Activated T-cell treated with anti-CD3 and anti-CD28 coated beads for 4 hours (primary cell): ENCODE measurements at places on chromosomes 11 and 22.

- DNase-seq: no peak
Measured at GRCh38 chr11:131685206-131685605, 314.8 kb downstream of the NTM start.

DNA sequence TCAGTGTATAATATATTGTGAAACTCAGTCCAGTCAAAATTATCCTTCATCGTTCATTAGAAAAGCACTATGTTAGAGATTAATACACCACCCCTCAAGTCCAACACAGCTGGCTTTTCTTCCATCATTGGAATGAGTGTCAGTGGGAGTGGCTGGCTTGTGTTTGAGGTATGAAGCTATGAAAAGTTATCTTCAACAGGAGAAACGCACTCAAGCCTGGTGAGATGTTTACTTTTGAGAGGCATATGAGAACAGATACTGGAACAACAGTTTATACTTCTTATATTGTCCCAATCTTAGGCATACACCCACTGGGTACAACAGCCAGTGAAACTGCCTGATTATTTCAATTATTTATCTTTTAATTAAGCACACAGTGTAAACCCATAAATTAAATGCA is 34.3 kb downstream of the PLEKHB1 start:
- no peak for DNase-seq

- DNase-seq: no peak
Measured at GRCh38 chr11:106872246-106872645, 146.0 kb downstream of the GUCY1A2 start.

- no peak for DNase-seq
Measured at GRCh38 chr11:133659538-133660201, 127.4 kb upstream of the OPCML start.

- DNase-seq: no peak
Measured at GRCh38 chr11:43138621-43139140, 173.1 kb upstream of the API5 start.

DNA sequence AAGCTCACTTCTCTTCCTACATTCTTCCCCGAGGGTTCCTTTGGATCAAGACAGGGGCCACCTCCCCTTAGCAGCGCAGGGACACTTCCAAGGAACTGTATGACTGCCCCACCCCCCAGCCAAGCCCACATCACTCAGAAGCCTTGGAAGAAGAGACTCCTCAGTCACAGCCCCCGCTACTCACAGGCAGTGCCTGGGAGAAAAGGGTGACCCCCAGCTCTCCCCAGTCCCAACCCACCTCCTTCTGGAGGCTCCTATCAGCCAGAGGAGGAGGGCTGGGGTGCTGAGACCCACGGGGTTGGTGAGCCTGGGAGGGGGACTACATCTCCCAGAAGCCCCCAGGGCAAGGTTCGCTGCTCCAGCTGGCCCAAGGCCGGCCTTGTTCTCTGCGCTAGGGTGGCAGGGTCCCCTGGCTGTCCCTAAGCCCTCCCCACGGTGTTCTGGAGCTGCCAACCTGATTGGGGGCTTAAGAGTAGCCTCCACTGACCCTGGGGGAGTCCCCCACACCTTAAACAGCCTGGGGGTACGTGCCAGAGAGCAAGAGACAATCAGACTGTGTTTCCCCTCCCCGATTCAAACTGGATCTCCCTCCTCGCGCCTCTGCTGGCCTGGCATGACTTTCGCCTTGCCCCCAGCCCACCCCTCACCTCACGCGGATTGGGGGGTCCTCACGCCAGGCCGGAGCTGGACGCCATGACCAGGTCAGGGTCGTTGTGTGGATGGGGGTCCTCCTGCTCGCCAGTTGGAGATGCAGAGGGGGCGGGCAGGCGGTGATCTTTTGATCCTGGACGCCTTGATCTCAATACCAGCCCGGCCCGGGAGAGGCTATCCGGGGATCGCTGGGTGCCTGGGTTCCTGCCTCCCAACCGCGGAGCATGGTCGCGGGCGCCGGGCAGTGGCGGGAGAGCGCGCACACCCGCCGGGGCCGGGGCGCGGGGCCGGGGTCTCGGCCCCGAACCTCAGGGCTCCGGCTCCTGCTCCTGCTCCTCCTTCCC is 838 bp downstream of the BCL9L start:
- no peak for DNase-seq

- DNase-seq: no peak
Measured at GRCh38 chr22:42511401-42511891, 8.2 kb downstream of the RRP7A start.

DNA sequence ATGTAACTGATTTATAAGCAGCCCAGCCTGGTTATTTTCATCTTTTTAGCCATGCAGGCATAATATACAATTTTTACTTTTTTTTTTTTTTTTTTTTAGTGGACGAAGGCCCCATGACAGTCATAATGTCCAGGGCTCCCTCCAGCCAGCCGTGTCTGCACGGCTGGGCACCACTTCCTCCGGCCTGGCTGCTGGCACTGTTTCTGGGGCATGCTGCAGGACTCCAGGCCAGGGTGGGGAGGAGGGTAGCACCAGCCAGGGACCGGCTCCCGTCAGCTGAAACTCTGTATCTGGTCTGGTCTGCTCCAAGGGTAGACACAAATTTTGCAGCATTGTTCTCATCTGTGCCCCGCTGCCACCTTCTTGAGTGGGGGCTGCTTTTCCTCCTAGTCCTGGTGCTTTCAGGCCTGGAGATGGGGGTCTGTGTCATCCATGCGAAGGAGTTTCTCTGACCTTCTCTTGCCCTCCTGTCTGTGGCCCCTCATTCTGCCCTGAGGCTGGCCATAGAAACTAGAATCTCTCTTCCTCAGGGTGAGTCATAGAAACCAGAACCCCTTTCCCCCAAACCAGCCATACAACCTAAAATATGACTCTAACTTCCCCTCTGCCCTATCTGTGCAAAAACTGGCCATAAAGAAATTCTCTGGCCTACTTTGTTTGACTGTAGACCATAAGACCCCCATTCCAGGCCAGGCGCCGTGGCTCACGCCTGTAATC is 9.2 kb upstream of the RRP7A start:
- no peak for DNase-seq

GRCh38 chr22:41555325-41555982 is 5.4 kb upstream of the CSDC2 start:
- no peak for DNase-seq

GRCh38 chr22:41856469-41856868 is 23.6 kb downstream of the SREBF2 start:
- DNase-seq: no peak

DNA sequence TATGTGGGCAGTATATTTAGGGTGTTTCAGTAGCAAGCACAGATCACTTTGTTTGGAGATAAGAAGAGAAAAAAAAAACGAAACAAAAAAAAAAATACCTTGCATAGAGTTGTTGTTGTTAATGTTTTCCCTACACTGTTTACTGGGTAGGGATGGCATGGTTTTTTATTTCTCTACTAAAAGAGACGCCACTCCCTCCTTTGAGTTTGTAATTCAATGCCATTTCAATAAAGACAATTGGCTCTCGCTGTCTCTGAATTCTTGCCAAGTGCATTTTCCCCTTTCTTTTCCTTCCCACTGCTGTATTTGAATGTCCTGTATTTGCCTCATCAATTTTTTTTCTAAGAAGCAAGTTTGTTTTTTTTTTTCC is 213.9 kb upstream of the UBASH3B start:
- DNase-seq: no peak

DNA sequence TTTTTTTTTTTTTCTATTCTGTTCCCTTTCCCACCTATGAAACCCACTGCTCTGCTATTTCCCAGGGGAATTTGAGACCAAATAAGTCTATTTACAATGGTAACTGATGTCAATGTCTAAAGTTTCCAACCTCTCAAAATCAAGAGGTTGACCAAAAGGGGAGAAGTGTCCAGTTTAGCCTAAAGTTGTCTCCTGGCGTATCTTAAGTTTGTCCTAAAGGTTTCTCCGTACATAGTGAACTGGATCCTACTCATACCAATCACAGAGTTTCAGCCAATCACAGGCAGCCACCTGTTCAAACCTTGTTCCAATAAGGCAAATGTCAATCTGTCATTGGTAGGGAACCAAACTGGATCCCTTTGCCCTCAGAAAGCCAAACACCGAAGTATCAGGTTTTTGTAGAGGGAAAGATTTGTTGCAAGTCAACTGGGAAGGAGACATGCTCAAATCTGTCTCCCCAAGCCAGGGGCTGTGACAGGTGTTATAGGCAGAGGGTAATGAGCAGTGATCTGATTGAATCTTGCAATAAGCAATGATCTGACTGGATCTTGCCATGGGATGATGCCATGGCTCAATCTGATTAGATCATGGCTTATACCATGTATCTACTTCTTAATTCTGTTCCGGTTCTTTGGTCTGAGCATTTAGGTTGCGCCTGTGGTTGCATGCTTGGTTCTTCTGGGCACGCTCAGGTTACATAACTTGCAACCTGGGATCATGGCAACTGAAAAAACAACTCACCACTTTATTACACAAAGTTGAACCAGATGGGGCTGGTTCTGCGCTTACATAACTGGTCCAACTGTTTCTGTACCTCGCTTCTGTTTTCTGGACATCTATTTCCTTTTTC is 1.1 kb upstream of the VPS37C start:
- no peak for DNase-seq

DNA sequence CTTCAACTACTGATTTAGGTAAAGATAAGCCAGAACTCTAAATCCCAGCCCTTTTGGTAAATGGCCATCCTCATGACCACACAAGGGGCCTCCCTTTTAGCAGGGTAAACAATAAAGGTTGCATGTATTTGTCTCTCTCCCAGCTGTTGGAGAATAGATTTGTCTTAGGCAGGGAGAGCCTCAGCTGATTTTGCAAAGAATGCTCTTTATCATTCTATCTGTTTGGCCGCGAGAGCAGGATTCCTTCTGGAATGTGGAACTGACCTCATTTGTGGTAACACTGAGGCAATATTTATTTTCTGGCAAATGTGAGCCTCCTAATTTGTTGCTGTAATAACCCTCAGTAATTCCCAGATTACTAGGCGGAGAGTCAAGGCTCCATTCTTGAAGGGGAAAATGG is 15.3 kb downstream of the PTS start:
- DNase-seq: no peak

GRCh38 chr11:48003926-48004325 is 23.6 kb downstream of the PTPRJ start:
- no peak for DNase-seq

GRCh38 chr11:134143801-134144200 is 74.9 kb downstream of the JAM3 start:
- no peak for DNase-seq

DNA sequence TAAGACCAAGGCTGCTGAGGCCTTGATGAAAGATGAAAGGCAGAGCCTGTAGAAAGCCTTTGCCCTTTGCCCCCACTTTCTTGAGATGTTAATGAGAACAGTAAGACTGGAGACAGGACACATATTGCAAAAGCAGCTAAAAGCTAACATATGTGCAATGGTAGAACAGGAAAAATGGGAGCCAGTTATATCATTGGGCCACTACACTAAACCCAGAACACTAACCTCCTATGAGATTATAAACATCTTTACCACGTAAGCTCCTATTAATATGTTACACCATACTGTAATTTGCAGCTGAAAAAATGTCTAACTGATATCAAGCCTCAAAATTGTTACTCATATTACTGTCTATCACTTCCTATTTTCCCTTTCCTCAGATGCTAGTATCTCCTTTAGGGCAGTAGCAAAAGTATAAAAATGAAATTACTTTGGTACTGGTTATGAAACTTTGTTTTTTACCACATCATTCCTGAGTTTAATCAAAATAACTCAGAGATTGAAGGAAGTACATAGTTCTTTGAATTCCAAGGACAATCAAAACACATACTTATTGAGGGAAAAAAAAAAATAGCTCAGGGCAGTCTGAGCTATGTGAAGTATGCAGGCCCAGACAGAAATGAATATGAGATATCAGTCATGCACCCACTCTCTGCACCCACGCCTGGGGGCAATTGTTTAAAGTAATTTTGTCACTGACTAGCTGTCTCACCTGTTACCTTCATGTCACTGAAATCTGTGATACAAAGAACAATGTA is 9.1 kb downstream of the HPS5 start:
- DNase-seq: no peak

- no peak for DNase-seq
Measured at GRCh38 chr11:57073128-57073527, 84.4 kb downstream of the OR5AK2 start.

GRCh38 chr22:47295982-47296381 is 533.5 kb downstream of the TBC1D22A start:
- no peak for DNase-seq

GRCh38 chr11:31045335-31045734 is 324.2 kb downstream of the DCDC1 start:
- DNase-seq: no peak

- no peak for DNase-seq
Measured at GRCh38 chr11:3644817-3645235, at the start of gene ART1. TSS of gene ART1 (plus strand) at chr11:3645128. CDS start at chr11:3659214, 14,086 bp downstream.

DNA sequence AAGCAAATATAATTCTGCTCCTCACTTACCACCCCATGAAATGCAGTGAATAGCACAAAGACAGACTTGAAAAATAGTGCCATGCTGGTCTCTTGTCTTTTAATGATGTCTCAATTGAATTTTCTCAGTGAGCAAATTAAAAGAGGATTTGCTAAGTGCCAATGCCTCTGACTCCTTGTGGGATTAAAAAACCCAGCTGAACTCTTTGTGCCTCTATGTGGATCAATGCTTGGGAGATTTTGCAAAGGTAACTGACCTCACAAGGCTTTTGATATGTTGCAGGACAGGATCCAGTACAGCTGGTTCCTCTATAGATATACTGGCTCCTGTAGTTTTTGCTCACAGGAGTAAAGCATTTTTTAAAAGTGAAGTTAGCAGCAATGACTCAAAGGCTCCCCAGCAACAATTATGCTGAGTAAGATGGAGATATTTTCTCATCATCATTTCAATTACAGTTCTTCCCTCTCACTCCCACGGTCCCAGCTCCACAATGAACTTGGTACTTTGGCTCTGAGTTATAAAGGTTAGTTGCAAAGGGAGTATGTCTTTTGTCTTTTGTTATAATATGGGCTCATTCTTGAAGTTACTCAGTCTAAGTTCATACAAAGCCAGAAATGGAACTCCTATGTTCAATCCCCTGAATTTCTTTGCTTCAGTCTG is 471.5 kb downstream of the LRRC4C start:
- DNase-seq: no peak

DNA sequence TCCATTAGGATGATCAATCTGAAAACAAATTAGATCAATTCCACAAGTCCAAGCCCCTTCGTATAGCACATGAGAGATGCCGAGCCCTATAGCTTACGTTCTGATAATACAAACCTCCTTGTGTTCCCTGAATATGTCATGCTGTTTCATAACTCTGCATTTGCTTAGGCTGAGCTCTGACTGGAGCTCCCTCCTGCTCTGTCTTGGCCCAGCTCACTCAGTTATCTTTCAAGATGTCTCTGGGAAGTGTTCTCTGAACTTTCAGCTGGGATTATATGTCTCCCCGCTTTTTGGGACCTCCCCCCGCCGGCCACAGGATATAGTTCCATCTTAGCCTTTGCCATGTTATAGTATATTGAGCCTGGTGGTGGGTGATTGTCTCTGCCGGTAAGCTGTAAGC is 44.0 kb downstream of the FDX1 start:
- no peak for DNase-seq

GRCh38 chr11:10770626-10771254 is 19.7 kb downstream of the CTR9 start:
- DNase-seq: no peak
